ENCODE measurements at places on chromosomes 16 and 17.

GRCh38 chr17:65529040-65529633, 32.3 kb downstream of the AXIN2 start:
- no peak for DNase-seq

GRCh38 chr17:36808180-36808661, 129.1 kb upstream of the LHX1 start:
- no peak for DNase-seq

- DNase-seq = no peak
Observed at GRCh38 chr17:47705536-47706530, 11.9 kb downstream of the TBKBP1 start.

- DNase-seq = no peak
Observed at GRCh38 chr16:58019866-58020538, 5.6 kb upstream of the MMP15 start.

GRCh38 chr16:79587897-79588296, 12.6 kb downstream of the MAF start:
- no peak for DNase-seq

GRCh38 chr17:14304222-14304772, 3.4 kb downstream of the HS3ST3B1 start:
- DNase-seq = no peak

GRCh38 chr17:6686026-6686425, 27.1 kb downstream of the SLC13A5 start:
- peak; percentile 11 for DNase-seq

GRCh38 chr16:55359946-55360345, 35.9 kb downstream of the IRX6 start:
- no peak for DNase-seq

GRCh38 chr16:66549284-66550131, at the start of gene TK2:
TK2 (minus strand) TSS chr16:66550122; CDS start chr16:66550061, 61 bp downstream.
- DNase-seq = peak; percentile 51

GRCh38 chr16:17775061-17775460, 304.3 kb upstream of the XYLT1 start:
- no peak for DNase-seq

DNA sequence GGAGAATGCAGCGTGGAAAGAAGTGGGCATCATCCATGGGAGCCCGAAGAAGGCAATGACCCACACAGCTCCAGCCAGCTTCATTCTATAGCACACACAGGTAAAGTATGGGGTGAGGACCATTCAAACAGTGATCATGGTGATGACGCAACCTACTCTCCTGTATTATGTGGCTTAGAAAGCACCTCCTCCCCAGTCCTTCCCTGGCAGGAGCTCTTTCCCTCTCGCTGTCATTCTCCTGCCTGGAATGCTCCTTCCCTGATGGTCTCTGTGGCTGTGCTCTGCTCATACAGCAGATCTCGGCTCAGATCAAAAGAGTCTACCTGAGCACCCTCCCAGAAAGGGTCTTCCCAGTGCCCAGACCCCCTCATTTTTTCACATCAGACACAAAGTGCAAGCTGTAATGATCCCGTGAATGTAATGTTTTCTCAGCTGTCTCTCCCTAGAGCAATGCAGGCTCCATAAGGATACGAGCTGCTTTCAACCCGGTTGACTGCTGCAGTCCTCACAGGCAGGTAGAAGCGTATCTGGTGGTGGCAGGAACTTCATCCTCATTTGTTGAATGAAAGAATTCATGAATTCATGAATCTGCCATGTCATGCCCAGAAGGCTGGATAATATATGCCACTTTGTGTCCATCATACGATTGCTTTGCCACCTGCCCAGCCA, 248.8 kb downstream of the HS3ST3A1 start:
- no peak for DNase-seq

GRCh38 chr17:27552276-27552732, 78.7 kb upstream of the LGALS9 start:
- DNase-seq = no peak

DNA sequence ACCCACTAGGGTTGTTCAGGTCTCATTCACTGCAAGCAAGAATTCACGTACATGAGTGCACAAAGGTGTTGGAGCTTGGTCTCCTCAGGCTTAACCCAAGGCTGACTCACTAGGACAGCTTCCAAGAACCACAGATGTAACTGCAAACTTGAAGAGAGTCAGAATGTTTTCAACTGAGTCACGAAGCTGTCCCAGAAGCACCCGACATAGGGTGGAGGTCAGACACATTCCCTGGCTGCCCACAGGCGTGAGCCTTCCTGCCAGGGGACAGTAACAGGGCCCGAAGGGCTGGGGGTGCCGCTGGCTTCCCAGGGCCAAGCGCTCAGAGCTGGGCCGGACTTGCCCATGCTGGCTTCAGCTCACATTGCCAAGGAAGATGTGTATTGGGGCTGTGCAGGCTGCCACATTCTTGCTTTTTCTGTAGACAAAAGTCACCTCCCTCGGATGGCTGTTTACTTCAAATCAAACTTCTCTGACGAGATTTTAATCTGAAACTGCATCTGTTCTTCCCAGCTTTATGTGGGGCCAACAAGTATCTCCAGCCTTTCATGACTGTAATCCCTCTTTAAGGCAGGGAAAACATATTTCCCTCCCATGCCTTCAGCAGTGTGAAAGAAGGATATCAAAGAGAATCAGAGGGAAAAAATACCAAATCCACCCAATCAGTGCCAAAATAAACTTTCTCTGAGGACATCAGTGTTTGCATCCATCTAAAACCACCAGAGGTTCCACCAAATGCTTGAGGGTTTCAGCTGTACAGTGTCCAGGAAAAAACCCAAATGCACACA, 14.3 kb downstream of the CMTM3 start:
- no peak for DNase-seq

GRCh38 chr16:46970089-46970488, 3.4 kb downstream of the DNAJA2 start:
- no peak for DNase-seq

GRCh38 chr17:11836508-11836907, 160.8 kb downstream of the ZNF18 start:
- DNase-seq = no peak

DNA sequence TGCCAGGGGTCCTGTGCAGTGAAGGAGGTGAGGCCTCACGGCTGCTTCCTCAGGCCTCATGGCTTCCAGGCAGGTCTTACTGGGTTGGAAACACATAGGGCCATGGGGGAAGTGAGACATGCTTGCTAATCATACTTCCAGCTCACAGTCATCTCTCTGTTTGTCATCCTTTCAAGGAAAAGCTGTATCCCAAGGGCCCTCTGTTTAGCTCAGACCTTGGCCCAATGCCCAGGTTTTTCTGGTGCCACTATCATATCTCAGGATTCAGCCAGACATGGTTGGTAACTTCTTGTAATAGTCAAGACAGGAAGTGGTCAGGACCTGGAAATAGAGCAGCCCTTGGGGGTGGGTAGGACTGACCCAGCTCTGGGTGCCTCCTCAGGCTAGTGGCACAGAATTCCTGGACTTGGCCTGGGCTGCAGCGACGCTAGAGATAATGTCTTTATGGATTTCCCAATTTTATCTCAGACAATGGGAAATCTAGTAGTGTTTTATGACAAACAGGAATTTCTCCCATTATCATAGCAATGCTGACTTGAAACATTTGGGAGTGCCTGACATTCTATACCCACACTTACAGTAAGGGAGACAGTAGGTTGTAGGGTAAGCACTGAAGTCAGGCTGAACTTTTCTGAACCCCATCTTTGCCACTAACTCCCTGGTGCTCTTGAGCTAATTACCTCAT, 13.5 kb upstream of the ITGB3 start:
- peak; percentile 51 for DNase-seq

DNA sequence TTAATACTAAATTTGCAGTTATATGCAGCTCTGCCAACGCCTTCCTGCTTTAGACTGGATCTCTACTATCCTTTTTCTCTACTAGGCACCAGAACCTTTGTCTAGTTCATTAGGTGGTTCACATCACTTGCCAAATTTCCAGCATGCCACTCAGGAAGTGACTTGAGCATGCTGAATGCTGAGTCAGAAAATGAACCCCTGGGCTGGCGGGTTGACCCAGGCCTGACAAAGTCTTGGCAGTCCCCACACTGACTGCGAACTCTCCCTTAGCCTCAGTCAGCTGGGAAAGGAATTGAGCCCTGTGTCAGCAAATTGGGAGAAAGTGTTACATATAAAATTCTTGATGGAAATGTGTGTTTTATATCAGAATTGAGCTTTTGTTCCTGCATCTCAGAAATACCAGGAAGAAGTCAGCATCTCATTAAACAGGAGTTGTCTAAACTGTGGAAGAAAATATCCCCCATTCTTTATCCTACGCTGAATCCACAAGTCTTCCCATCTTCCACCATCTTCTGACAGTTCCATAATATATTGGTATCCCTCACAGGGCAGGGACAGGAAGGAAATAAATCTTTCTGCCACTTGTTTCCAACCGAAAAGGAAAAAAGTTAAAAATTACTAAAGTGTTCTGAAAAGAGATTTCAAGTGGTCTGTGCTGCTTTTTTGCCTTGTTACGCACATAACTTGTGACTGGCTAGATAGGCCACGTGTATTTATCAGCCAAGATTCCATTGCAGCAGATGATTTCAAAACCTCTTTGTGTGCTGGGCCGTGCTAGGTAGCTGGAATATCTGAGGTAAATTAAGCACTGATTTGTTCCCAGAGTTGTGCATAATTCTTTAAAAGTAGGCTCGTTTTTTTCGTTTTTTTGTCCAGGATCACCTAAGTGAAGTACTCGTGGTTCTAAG, 16.7 kb upstream of the SLC12A3 start:
- DNase-seq = no peak

Measured in NCI-H1105 treated with DMSO at 0.1 percent for 48 hours (cell line).